ENCODE measurements at places on chromosomes 1 and 21. TPM values are rescaled to one million over a fixed set of nuclear protein-coding genes. Genes with fewer than 3 reads are reported as not detected.

The SMCP gene
- not detected for total RNA-seq

The TRAF3IP3 gene
- total RNA-seq = 0.34 TPM

The FCAMR gene
- total RNA-seq = not detected

The KANK4 gene
- total RNA-seq = not detected

The FCRL6 gene
- total RNA-seq = not detected

The LYPD8 gene
- total RNA-seq = not detected

The ARHGAP30 gene
- total RNA-seq = 0.39 TPM

The CD52 gene
- total RNA-seq = 2.0 TPM

The SYPL2 gene
- 1.3 TPM for total RNA-seq

The GPR3 gene
- total RNA-seq = 2.8 TPM

DNA sequence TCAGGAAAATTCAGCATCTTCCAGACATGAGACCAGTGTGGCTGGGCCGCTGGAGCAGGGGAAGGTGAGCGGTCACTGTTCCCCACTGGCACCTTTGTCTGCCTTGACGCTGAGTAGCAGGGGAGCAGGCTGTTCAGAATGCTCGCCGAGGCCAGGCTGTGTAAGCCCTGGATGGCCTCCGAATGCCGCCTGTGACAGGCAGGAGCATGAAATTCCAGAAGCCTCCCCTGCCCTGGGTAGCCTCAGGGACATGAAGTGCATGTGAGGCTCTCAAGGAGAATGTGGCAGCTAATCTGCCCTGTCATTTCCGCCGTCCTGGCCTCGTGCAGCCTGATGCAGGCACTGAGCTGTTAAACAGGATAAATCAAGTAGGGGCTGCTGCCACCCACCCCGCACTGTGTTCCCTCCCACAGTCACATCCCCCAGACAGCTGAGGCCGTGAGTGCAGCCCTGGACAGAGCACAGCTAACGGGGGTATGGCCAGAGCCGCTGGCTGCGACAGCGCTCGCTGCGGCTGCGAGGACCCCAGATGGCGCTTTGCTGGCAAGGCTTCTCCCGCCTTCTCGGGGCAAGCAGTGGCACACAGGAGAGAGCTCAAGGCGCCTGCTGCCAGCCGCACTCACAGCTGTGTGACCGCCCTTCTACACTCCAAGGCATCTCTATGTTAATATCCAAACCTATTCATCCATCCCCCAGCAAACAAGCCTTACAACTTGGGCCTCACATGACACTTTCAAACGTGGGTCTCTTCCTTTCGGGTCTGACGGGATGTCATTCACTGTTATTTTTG lies 105.0 kb upstream of the COL6A1 start:
- no peak for DNase-seq

DNA sequence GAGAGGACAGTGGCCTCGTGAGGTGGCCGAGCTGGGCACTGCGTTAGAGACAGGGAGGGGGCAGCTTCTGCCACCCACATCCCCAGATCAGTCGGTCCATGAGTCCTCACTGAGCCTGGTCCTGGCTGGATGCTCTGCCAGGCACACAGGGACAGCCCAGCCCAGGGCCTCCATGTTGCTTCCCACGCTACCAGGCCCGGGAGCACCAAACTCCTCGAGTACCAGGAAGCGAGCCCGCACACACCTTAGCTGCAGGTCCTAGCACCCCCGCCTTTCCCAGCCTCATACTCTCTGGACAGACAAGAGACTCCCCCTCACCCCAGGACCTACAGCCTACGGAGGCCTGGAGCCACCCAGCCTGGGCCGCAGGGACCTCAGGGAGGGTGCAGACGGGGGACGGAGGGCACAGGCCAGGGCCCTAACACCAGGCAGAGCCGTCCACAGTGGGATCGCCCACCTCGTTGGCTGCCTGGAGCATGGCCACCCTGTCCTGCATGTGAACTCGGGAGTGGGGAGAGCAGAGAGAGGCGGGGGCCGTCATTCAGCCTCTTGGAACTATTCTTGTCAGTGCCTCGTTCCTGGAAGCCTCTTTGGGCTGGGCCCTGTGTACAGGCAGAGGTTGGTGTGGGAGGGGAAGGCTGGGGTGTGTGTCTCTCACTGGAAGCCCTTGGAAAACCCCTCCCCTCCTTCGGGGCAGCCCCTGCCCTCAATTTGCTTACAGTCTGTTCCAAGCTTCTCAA lies 90.9 kb upstream of the RUNX3 start:
- DNase-seq = no peak

DNA sequence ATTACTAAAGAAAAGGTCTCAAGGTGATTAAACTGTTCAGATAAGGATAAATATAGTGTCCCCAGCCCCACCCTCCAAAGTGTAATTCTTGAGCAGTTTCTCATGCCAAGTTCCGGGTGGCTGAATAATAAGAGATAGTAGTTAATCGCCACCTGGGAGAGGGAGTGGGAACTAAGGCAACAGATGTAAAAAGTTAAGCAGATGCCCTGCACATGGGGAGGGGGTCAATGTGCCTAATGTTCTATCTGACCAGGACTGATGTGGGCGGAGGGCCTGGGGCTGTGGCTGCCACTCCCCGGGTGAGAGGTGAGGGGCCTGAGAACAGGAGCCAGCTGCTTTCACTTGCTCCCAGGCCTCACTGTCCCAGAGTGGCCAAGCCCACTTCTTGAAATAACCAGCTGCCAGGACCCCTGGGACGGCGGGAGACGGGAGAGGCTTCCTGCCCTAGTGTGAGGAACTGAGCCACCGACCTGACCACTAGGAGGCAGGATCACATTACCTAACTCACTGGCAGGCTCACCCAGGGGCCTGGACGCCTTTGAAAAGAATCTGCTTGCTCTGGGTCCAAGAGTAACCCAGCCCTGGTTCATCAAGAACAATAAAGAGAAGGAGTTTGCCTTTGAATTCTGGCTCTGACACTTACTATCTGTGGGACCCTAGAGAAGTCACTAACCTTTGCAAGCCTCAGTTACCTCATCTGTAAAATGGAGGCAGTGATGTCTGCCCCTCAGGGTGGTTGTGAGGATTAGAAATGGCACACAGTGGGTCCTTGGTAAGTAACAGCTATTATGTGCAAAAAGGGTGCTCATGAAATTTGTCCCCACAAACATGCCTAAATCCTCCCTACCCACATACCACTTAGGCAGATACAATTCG lies 179.2 kb downstream of the ATG4C start:
- peak; percentile 24 for DNase-seq

DNA sequence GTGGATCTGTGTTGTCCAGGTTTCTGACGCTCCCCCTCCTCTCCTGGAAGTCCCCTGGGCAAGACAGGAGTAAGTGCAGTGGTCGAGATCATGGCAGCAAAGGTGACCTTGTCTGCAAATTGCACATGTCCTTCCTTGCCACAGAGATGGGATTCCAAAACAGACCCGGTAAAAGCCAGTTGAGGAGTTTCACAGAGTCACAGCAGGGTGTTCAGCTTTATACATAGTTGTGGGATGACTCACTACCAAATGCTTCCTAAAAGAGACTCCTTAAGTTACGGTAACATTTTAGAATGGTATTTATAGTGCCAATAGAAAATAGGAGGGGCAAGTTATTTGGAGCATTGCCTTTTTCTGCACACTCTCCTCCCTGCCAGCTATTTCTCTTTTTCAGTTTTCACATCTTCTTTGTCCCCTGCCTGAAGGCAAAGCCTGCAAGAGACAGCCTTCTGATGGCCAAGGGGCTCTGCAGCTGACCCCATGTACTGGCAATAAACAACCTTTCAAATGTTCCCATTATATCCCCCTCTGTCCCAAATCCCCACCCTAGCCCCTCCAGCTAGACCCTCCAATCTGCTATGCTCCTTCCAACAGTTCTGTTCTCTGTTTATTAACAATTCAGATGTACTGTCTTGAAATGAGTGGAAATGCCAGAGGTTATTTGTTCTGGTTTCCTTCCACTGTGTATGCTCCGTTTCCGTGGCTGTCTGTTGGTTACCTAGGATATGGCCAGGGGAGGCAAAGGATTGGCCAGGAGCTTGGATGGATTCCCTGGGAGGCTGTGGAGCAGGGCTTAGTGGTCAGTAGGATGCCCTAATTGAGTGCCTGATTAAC lies 115.0 kb downstream of the TGFB2 start:
- peak; percentile 59 for DNase-seq

- DNase-seq = no peak
Measured at GRCh38 chr1:232890340-232890943, 60.0 kb upstream of the NTPCR start.

DNA sequence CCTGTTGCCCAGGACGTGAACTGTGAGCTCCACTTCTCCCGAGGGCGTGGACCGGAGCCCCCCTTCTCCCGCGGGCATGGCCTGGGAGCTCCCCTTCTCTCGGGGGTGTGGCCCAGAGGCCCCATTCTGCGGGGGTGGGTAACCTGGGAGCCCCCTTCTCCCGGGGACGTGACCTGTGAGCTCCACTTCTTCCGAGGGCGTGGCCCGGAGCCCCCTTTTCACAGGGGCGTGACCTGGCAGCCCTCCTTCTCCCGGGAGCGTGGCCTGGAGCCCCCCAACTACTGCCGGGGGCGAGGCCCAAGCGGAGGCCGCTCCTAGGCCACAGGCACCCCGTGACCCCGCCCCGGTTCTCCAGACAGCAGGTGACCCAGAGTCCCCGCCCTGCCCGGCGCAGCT lies 320 bp downstream of the C1orf174 start:
- DNase-seq = no peak

GRCh38 chr1:2349806-2350205 lies 41.5 kb downstream of the MORN1 start:
- DNase-seq = no peak

GRCh38 chr1:24856787-24857506 lies 73.1 kb downstream of the RUNX3 start:
- DNase-seq = no peak

DNA sequence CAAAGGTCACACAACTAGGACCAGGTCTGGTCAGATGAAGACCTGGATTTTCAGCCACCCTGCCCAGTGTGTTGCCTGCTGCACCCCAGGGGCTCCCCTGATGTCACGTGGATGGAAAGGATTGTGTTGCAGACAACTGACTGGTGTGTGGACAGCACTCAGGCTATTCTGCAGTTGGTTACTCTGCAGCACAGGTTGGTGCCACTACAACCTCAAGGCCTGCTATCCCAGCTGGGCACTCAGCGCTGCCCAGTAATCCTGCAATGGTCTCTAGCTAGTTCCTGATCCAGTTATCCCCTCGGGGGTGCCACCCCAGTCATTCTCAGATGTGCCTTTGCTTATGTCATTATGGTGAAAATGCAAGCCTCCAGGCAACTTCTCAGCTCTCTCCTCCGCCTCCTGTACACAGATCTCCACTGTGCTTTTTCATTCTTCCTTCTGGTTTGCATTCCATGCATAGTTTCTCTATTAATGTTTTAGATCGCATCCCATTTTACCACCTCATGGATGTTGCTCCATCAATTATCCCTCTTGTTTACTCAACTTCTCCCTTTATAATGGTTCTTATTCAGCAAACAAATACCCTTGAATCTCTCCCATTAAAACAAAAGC lies 503.2 kb upstream of the CAMK1G start:
- no peak for DNase-seq

DNA sequence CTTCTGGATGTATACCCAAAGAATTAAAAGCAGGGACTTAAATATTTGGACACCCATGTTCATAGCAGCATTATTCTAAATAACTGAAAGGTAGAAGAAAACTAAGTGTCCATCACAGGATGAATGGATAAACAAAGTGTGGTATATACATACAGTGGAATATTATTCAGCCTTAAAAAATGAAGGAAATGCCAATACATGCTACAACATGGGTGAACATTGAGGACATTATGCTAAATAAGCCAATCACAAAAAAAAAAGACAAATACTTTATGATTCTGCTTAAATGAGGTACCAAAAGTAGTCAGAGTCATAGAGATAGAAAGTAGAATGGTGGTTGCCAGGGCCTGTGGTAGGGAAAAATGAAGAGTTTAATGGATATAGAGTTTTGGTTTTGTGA lies 14.1 kb downstream of the EEIG2 start:
- no peak for DNase-seq

- DNase-seq = peak; percentile 42
Measured at GRCh38 chr21:17585875-17586450, 26.7 kb downstream of the BTG3 start.

DNA sequence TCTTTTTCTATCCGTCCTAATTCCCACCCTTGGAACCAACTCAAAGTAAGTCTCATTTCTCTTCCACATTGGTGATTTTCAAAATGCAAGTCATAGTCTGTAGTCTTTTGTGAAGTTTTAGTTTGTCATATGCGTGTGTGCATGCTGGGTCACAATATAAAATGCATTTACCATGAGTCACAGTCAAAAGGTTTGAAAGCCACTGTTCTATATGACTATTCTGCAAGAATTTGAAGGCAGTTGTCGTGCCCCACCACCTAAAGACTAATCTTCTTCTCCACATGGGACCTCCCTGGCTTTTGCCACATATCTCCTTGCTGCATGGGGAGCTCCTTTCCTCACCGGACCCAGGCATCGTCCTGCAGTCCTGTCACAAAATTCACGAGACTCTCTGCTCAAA lies 1.6 kb downstream of the STPG1 start:
- no peak for DNase-seq

DNA sequence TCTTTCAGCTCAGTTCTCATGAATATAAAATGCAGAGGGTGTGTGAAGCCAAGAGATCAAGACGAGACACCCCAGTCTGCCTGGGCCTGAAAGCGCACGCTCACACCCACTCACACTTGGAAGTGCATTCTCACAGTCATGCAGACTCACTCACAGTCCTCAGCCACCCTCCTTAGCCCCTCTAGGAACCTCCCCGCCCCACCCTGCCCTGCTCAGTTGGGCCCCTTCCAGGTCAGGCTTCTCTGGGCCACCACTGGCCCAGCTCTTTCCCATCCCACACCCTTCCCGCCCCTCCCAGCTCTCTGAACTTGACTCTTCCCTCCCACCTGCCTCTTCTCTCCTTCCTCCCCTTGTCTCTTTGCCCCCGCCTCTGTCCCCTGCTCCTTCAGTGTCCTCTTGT lies 93.8 kb downstream of the EPHB2 start:
- DNase-seq = no peak

GRCh38 chr1:35539073-35539823 lies 18.0 kb downstream of the KIAA0319L start:
- DNase-seq = no peak

DNA sequence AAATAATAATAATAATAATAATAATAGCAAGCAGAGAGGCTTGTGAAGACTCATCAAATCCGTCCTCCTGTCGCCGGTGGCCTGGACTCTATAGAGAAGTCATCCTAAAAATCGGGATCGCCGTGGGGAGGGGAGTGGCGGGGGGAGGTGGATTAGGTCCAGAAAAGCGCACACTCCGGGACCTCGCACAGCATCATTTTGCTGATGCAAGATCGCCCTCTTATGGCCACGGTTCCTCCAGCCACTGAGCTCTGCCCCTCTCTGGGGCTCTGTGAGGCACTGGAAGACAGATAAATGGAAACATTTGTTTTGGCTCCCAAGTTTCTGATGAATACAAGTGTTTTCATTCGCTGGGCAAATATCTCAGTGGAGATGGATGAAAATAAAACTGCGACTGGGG lies 612.0 kb downstream of the MATN1 start:
- DNase-seq = peak; percentile 10

GRCh38 chr1:235558621-235559169 lies 54.4 kb upstream of the B3GALNT2 start:
- no peak for DNase-seq

Data from HCT116 (cell line).